ENCODE measurements at places on chromosomes 12 and 14.

- no peak for DNase-seq
Observed at GRCh38 chr14:73751157-73751691, 37.0 kb upstream of the PNMA1 start.

DNA sequence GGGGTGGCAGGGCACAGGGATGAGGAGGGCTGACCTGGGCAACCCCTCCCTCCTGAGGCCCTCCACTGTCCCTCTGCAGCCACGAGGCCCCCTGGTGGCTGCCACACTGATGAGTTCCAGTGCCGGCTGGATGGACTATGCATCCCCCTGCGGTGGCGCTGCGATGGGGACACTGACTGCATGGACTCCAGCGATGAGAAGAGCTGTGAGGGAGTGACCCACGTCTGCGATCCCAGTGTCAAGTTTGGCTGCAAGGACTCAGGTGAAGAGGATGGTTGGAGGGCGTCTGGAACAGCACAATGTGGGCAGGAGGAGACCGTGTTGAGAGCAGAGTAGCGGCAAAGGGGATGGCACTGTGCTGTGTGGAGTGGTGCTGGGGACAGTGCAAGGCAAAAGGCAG is 25.7 kb upstream of the LRP1-AS start:
- peak; percentile 45 for DNase-seq

- no peak for DNase-seq
Observed at GRCh38 chr12:80033448-80033847, 65.9 kb upstream of the OTOGL start.

DNA sequence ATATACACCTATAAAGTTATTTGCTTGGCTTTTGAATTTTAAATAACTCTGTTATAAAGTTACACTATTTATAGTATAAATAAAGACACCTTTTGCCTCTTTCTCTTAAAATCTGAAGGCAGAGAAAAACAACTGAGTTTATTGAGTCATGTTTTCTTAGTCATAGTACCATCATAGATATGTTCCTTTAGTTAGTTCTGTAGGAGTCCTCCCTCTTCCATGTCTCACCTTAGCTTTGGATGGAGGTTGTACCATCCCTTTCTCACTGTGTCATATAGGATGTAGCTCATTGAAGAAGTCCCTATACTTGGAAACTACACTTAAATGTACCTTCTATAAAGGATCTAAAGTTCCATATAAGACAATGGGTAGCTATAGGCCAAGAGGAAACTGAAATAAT is 39.7 kb upstream of the TSPAN8 start:
- DNase-seq, result no peak

GRCh38 chr12:69388371-69388770 is 28.8 kb downstream of the YEATS4 start:
- no peak for DNase-seq

- no peak for DNase-seq
Observed at GRCh38 chr12:75850721-75851462, 180.7 kb downstream of the PHLDA1 start.

- no peak for DNase-seq
Observed at GRCh38 chr12:51432921-51433320, 8.3 kb downstream of the SLC4A8 start.

DNA sequence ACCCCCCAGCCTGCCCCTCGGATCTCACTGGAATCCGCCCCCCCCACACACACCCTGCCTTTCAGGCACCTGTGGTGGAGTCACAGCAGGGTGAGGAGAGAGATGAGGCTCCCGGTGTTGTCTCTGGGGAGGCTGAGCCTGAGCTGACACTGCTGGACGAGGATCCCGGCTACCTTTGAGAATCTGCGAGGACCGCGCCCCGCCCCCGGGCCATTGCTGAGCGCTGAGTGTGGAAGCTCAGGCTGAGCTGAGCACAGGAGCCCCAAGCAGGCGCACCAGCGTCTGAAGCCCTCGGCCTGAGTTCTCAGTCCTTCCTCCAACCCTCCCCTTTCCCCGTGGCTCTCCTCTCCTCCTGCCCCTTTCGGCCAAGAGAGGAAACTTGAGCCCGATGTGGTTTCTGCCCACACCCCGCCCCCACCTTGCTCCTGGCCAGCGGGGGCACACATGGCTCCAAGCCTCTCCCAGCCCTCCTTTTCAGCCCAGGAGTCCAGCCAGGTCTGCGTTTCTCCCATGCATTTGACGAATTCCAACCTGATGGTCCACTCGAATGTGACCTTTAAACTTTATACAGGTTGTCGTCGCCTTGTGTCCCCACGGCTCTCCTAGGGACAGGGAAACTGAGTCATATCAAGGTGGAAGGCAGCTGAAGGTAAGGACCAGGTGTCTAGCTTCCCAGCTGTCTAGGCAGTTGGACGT is at the start of gene NFE2:
NFE2 (minus strand) TSS at position 284 of the 696 bp plus-strand sequence. CDS start 5,767 bp downstream, outside the sequence.
- peak; percentile 87 for DNase-seq

DNA sequence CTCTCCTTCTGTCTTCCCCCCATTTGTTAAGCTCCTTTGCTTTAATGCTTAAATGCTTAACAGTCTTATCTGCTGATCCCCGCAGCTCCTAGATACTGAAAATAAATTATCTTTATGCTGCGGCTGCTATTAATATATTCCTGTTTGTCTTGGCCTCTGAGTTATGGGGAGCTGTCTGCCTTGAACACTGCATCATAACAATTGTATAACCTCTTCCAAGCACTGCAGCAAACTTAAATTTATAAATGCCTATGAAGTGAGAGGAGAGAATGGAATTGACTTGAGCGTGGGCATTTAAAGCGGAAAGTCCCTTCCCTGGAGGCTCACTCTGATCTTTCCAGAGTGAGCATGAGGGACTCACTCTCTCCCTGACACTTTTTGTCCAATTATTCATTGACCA is 23.1 kb upstream of the DCP1B start:
- no peak for DNase-seq

GRCh38 chr14:51792809-51793208 is 67.6 kb upstream of the GNG2 start:
- no peak for DNase-seq

DNA sequence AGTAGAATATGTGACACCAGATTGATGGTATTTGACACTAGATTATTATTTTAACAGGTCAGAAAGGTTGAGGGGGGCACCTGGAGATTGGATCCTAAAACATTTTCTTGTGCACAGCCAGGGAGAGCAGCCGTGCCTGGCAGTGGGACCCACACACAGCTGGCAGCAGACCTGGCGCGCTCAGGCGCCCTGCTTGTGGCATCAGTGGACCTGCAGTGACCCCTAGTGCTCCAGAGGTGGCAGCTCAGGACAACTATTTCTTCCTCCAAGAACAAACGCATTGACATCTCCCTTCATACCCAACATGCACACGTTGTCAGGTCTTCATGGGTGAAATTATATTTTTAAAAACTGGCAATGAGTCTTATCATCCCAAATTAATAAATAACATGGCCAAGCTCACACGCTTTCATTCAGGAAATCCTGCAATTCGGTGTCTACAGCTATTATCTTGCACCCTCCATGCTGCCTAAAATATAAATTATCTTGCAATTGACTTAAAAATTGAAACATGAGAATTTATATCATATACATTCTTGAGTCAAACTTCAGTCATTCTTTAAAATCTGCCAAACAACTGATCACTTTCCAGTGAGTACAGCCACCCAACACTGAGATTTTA is 7.7 kb upstream of the TMEM132D start:
- DNase-seq, result peak; percentile 71

GRCh38 chr12:66709893-66710292 is 31.0 kb upstream of the GRIP1 start:
- no peak for DNase-seq

DNA sequence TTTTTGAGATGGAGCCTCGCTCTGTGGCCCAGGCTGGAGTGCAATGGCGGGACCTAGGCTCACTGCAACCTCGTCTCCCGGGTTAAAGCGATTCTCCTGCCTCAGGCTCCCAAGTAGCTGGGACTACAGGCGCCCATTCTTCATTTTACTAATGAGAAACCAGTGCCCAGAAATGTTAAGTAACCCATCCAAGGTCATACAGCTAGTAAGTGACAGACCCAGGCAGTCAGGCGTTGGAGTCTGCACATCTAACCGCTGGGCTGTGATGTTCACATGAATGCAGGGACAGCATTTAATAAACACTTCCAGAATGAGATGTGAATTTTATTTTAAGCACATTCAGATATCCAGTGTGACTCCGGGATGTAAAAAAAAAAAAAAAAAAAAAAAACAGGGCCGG is 1.3 kb upstream of the TRIP11 start:
- no peak for DNase-seq

- DNase-seq, result no peak
Observed at GRCh38 chr14:102696856-102697495, 80.3 kb upstream of the TRAF3 start.

GRCh38 chr12:130636370-130636769 is 79.7 kb downstream of the RIMBP2 start:
- no peak for DNase-seq

DNA sequence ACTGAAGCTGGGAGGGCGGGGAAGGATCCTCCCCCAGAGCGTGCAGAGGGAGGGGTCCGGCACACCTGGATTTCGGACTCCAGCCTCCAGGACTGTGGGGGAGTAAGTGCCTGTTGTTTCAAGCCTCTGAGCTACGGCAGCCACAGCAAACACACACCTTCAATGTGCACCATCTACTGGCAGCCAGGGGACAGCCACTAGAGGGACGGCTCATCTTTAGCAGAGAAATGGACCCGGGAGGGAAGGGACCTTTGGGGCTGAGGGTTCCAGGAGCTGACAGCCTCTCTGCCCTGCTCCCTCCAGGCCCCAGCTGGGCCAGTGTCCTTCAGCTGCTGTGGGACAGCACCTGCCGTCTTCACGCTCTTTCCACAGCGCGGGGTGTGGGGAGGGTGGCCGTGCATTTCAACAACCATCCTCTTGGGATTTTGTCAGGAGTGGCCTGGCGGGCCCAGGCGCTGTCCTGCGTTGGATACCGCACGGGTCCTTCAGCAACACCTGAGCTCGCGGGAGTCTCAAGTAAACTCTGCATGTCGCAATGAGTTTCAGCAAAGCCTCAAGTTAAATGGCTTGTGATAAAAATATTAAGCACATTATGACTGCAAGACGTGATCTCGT is 209.2 kb upstream of the C14orf180 start:
- DNase-seq, result peak; percentile 32

GRCh38 chr14:82725213-82725612 is 1191.6 kb upstream of the SEL1L start:
- no peak for DNase-seq

DNA sequence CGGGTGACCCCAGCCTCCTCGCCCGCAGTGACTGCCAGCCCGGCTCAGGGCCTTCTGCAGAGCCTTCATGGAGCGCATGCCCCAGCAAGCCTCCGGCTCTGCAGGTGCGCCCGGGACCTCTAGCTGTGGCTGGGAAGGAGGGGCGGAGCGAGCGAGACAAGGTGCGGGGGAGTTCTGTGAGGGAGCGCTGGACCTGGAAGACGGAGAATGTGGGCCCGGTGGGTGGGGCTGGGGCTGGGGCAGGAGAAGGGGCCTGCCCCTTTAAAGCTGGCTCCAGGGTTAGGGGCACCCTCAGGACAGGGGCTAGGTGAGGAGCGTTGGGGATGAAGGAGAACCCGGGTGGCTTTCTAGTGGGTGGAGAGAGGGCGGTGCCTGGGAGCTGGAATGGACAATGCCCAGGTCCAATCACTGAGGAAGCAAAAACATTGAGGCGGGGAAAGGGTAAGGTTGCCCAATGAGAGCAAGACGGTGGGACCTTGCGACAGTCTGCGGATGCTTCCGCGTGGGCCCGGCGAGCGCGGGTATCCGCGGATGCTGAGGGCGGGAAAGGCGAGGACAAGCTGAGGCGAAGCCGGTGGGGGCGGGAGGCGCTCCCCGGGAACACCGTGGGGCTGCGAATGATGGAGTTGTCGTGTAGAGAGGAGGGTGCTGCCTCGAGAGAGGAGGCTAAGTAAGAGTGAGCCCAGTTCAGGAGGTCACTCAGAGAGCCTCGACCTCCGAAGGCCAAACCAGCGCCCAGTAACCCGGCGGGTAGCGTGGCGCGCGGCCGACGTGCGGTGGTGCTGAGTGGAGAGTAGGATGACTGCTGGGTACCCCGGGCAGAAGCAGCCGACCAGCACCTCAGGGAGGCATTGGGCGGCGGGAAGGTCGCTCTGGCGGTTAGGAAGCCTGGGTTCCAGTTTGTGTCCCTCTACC is at the start of gene GLS2:
GLS2 (minus strand) TSS at position 121 of the 915 bp plus-strand sequence; CDS start at position 78, 43 bp downstream.
- DNase-seq, result peak; percentile 71

GRCh38 chr12:120115066-120115465 is 1.5 kb downstream of the RAB35 start:
- no peak for DNase-seq

GRCh38 chr14:45249856-45250575 is 3.0 kb downstream of the MIS18BP1 start:
- DNase-seq, result no peak

DNA sequence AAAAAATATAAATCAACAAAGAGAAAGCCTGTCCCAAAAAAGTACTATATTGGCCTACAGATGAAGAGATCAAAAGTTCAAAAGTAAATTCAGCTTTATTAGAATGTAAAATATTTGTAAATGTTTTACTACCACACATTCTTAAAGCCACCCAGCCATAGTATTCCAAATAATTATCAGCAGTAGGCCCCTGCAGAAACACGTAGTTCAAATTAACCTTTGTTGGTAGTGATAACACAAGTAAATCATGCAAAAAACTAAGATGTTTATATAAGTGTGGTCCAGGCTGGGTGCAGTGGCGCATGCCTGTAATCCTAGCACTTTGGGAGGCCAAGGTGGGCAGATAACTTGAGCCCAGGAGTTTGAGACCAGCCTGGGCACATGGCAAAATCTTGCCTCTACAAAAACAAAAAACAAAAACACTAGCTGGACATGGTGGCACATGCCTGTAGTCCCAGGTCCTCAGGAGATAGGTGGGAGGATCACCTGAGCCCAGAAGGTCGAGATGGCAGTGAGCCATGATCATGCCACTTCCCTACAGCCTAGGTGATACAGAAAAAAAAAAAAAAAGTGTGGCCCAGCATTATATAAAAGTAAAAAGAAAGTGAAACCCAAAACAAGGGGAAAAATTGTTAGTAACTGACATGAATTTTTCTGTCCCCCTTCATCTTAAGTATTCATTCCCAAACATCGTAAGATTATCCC is 17.9 kb downstream of the SPTLC2 start:
- DNase-seq, result no peak

- peak; percentile 17 for DNase-seq
Observed at GRCh38 chr12:402029-402389, 565 bp downstream of the CCDC77 start.

- no peak for DNase-seq
Observed at GRCh38 chr14:58213176-58213575, 13.2 kb downstream of the ACTR10 start.

DNA sequence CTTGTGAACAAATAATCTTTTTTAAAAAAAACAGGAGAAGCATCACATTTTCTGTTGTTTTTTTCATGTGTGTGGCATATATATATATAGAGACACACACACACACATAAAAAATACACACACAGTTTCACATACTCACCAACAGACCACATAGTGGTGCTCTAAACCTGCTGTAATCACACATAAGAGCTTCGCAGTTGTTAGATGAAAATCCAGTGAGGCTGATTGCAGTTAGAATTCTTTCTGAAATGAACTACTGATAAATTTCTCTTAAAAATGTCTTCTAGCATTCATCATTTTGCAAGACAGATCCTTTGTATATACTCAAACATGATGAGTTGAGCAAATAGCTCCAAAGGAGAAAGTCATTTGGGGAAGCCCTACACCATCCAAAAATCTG is 434.3 kb upstream of the STXBP6 start:
- DNase-seq, result no peak

- DNase-seq, result no peak
Observed at GRCh38 chr12:127414636-127415035, 852.3 kb upstream of the TMEM132C start.

GRCh38 chr14:96252323-96252998 is 3.5 kb upstream of the BDKRB1 start:
- DNase-seq, result no peak

All from nephron progenitor cell (in vitro differentiated cells).